RCC 7860 (cell line): ENCODE measurements at places on chromosomes 13 and 19.
A peak's percentile ranks its signal among the peaks of the same experiment; 100 is the strongest.

DNA sequence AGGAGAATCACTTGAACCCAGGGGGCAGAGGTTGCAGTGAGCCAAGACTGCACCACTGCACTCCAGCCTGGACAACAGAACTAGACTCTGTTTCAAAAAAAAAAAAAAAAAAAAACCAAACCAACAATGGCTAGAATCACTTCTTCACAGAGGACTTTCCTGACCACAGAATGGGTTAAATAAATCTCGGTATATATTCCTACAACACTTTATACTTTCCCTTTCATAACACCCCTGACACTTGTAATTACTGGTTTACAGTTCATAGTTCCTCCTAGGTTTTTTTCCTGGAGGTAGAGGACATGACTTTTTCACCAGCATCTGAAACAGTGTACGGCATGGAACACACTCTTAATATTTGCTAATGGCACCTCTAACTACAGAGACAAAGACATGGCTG, 31.4 kb downstream of the ZDHHC20 start:
- no peak for DNase-seq

DNA sequence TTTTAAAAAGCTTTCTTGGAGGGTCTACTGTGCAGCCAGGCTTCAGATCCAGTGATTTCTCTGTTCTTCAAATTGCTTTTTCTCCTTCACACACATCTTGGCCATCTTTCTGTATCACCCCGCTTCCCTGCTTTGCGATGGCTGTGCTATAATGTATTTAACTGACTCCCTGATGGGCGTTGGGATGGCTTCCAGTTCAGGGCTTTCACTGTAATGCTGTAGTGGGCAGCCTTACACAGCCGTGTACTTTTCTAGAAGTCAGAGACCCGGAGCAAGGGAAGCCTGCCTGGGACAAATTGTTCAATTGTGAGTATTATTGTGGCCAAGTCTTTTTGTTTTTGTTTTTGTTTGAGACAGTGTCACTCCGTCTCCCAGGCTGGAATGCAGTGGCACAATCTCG, 19.4 kb upstream of the PAK4 start:
- DNase-seq: no peak

GRCh38 chr13:50914848-50915247, 5.3 kb downstream of the RNASEH2B start:
- DNase-seq: no peak

DNA sequence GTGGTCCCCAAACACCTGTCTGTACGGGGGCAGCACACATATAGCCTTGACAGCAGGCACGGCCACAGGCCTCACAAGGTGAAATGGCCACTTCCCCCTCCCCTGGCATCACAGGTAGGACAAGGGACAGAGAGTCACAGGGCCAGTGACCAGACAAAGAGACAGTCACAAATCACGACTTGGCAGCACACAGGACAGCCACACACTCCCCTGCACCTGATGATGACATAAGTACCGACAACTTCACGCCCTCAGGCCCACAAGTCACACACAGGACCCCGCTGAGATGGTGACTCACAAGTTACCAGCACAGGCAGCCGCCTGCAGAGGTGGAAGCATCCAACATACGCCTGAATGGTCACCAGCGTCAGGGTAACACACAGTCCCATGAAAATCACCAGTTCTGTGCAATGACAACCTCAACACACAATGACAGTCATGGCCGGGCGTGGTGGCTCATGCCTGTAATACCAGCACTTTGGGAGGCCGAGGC, 16.5 kb downstream of the TYK2 start:
- peak; percentile 87 for DNase-seq

DNA sequence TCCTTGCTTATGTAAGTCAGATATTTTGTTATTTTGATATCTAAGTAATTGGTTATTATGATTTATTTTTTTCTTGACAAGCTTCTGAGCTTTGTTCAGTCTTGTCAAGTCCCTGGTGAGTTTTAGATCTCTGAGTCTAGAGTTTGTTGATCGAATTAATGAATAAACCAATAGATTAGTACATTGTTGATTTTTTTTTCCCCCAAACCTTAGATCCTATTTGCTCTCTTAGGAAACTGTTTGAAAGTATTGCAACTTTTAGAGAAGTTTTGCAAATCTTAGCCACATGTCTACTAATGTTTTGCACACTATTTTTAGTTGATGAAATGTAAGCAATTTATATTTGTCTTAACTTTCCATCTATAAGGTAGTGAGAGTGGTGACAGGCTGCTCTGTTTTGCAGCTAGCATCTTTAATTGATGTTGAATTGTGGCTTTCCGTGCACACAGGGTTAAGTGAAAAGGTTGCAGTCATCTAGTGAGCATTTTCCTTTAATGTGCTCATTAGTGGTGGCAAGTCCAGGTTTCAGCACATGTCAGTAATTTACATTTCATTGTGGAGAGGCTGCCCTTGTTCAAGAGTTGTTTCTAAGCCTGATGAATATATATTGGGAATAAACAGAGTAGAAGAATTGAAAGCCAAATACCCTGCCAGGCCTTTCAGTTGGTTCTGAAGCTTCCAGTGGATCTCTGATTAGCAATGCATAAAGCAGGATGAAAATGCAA, 86.3 kb downstream of the PCCA start:
- DNase-seq: no peak

- DNase-seq: no peak
Observed at GRCh38 chr13:49517461-49517860, 21.7 kb downstream of the PHF11 start.

DNA sequence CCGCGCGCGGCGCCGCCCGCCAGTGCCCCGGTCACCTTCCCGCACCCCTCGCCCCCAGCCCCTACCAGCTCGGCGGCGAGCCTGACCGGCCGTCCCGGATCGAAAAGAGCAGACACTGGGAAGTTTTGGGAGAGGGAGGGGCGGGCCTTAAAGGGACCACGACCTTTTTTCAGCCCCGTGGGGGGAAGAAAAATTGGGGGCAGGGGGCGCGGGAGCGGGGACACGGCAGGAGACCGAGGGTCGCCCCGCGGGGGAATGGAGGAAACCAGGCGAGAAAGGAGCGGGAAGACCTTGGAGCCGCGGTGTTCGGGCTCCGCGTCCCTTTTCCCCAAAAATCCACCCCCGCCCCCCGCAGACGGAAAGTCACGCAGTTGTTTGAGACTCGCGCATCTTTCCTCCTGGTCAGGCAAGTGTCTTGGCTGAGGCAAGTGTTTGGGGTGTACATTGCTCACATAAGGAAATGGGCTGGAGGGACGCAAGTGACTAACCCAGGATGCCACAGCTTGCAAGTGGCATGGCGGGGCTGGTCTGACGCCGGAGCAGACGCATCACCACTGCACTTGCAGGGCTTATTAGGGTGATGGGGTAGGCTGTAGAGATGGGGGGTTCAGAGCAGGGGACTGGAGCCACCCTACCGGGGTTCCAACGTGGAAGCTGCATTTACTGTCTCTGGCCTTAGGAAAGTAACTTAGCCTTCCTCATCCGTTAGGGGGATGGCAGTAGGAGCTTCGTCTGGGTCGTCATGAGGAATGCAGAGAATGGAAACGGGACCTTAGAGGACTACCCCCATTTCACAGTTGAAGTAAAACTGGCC, 2.7 kb upstream of the HNRNPL start:
- peak; percentile 44 for DNase-seq

GRCh38 chr19:51501594-51502263, at the start of gene SIGLEC12:
Gene SIGLEC12 (minus strand): TSS chr19:51501800. CDS start chr19:51501733, 67 bp downstream.
- no peak for DNase-seq

DNA sequence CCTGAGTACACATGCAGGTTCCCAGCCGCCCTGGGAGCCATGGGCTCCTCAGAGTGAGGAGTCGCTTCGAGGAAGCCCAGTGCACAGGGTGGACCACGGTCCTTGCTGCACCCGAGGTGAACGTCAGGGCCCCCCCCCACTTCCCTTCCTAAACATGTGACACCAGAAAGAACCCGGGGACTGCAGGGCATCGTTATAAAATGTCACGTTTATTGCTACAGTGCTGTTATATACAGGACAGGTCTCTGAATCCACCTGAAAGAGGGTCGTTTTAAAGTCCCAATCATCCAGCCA, 3.8 kb upstream of the UQCR11 start:
- no peak for DNase-seq

- DNase-seq: no peak
Observed at GRCh38 chr19:12880551-12881171, 588 bp downstream of the DNASE2 start.

- DNase-seq: no peak
Observed at GRCh38 chr13:59133903-59134302, 1029.8 kb downstream of the DIAPH3 start.

GRCh38 chr19:41437944-41438574, 1.7 kb downstream of the DMAC2 start:
- DNase-seq: no peak

DNA sequence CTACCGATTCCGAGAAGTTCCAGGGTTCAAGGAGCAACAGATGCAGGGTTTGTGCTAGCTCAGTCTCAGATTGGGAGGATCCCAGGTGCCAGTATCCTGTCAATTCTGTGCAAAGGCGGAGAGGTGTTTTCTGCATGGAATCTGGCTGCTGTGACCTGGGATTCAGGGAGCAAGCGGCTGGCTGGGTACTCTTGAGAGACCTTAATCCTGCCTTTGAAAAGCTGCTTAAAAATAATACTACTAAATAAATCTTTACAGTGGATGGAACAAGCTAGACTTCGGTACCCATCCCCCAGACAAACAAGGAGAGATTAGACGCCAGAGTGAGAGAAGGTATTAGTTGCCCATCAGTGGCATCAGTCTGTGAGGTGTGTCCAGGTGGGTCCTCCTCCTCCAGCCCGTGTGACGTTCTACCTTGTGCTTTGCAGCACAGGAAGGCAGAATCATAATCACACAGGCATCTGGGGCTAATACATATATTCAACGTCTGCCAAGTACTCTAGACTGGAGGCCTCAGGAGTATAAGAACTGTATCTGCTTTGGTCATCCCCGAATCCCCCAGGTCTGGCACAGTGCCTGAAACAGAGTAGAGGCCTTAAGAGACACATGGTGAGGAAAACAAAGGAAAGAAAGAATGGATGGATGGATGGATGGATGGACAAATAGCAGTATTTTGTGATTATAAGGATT, 230.6 kb downstream of the ZNF536 start:
- no peak for DNase-seq

- DNase-seq: no peak
Observed at GRCh38 chr19:31427857-31428256, 78.6 kb upstream of the TSHZ3 start.

DNA sequence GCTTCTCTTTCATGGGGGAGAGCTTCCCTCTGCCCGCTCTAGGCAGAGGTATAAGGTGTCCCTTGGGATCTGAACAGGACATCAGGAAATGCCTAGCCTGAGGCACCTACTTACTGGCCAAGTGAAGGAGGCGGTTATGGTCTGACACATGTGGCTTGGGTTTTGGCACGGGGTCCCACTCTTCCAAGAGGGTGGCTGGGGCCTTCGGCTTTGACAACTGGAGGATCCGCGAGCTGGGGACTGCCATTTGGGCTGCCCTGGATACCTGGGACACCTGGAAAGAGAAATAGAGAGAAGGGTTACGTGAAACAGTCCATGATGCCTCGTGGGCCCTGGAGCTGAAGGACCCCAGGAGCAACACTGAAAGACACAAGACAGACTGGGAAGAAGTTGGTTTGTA, 22.4 kb upstream of the MIER2 start:
- no peak for DNase-seq

DNA sequence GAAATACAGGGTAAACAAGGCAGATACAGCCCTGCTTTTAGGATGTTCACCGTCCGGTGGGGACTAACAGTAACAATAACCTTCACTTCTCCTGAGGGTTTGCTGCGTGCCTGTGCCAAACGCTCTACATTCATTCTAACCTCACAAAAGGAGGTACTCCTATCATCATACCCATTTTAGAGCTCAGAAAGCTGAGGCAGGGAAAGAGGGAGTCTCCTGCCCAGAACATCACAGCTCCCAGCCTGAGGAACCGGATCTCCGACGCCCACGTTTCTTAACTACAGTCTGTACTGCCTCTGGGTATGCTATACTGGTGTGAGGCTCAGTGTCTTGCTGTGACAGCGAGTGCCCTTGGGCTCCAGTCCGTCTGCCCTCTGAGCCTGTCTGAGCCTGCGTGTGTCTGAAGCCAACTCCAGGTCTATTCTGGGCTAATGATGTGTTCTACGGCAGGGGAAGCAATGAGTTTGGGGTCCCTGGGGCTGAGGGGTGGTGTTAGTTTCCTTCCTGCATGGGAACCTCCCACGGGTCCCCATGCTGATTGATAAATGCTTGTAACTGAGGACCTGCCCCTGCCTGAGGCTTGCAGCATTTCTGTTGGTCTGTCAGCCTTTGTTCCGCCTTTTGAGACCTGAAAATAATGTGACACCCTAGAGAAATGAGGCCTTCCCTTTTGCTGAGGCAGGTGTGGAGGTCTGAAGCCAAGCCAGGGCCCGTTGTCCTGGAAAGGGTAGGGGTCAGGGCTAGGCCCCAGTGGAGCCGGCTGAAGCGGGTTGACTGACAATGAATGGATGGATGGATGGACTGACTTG, 4.9 kb downstream of the LIPE start:
- no peak for DNase-seq

- DNase-seq: no peak
Observed at GRCh38 chr13:66886264-66886663, 343.9 kb downstream of the PCDH9 start.

DNA sequence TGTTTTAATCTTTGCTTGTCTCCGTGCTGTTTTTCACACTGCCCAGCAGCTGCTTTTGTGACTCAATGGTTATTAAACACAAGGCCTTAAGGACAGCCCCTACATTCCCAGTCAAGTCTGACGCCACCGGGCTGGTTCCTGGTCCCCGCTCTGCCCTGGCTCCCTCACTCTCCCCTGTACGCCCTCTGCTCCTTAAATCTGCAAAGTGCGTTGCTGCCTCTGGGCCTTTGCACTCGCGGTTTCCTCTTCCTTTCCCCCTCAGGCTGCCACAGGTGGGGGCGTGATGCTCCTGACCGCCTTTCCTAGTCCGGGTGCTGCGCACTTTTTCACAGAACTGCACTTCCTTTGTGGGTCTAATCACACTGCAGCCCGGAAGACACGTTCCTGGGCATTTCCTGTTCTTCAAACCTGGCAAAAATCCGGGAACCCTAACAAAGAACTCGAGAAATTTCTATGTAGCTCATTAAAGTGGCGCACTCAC, 25.6 kb downstream of the NOSIP start:
- DNase-seq: no peak

GRCh38 chr13:30851697-30852096, 54.4 kb upstream of the MEDAG start:
- DNase-seq: no peak

DNA sequence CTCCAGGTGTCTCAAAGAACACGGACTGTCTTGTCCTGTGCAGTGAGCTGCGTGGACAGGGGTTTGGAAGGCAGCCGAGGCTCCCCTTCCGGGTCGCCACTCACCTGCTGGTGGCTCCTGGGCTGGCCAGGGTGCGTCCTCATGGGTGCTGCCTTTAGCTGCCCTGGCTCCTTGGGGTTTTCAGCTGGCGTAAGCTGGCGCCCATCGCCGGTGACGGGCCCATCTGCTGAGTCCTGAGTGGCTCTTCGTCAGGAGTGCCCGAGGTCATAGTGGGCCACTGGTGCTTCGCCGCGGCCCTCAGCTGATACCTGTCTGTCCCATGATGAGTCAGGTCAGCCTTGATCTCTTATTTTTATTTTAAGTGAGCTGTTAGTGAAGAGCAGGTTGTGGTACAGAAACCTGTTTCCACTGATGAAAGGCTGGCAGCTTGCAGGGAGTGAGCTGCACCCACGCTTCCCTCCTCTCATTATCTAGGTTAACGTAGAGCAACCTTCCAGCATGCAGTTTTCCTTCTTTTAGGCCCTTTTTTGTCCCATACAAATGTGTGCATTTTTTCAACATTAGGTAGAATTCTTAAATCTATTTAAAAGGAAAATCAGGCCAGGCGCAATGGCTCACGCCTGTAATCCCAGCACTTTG, 18.4 kb downstream of the EPN1 start:
- DNase-seq: no peak
